Hepatocyte (in vitro differentiated cells): ENCODE measurements at places on chromosomes 2 and 18. TPM values are rescaled to one million over a fixed set of nuclear protein-coding genes. Genes with fewer than 3 reads are reported as not detected.

UBXN2A gene
- 15.9 and 16.9 TPM in 2 replicates for total RNA-seq

SELENOI gene
- 31.5 and 34.4 TPM in 2 replicates for total RNA-seq

ZSWIM2 gene
- total RNA-seq: 0.07 TPM in 1 of 2 replicates, not detected in the other

FRZB gene
- 72.9 and 118 TPM in 2 replicates for total RNA-seq

GREB1 gene
- total RNA-seq: 4.0 and 5.7 TPM in 2 replicates

GRCh38 chr2:4404363-4404762, 701.0 kb downstream of the DCDC2C start:
- no peak for DNase-seq
- no peak overlapping the region for H3K27ac ChIP-seq
- no peak overlapping the region for H3K4me3 ChIP-seq
- no peaks in the 10 kb centered on the region for H3K27me3 ChIP-seq
- H3K4me1 ChIP-seq: no peaks in the 10 kb centered on the region

DNA sequence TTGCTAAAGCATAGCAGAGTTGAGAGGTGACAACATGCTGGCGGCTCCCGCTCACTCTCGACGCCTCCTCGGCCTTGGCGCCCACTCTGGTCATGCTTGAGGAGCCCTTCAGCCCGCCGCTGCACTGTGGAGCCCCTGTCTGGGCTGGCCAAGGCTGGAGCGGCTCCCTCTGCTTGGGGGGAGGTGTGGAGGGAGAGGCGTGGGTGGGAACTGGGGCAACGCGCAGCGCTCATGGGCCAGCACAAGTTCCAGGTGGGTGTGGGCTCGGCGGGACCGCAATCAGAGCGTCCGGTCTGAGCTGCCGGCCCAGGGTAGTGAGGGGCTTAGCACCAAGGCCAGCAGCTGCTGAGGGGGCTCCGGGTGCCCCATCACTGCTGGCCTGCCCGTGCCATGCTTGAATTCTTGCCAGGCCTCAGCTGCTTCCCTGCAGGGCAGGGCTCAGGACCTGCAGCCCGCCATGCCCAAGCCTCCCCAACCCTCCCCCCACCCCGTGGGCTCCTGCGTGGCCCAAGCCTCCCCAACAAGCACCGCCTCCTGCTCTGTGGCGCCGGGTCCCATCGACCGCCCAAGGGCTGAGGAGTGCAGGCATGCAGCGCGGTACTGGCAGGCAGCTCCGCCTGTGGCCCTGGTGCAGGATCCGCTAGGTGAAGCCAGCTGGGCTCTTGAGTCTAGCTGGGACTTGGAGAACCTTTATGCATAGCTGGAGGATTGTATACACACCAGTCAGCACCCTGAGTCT, 2052.8 kb upstream of the CELF4 start:
- no peak overlapping the region for H3K27ac ChIP-seq
- no peak for DNase-seq
- H3K27me3 ChIP-seq: no peaks in the 10 kb centered on the region
- H3K4me1 ChIP-seq: no peaks in the 10 kb centered on the region
- no peak overlapping the region for H3K4me3 ChIP-seq

- no peak overlapping the region for H3K4me3 ChIP-seq
- no peak overlapping the region for H3K27ac ChIP-seq
- no peak for DNase-seq
- H3K36me3 ChIP-seq: no peaks in the 10 kb centered on the region
These were observed 465.0 kb upstream of the TRIB2 start for GRCh38 chr2:12251749-12252148.

DNA sequence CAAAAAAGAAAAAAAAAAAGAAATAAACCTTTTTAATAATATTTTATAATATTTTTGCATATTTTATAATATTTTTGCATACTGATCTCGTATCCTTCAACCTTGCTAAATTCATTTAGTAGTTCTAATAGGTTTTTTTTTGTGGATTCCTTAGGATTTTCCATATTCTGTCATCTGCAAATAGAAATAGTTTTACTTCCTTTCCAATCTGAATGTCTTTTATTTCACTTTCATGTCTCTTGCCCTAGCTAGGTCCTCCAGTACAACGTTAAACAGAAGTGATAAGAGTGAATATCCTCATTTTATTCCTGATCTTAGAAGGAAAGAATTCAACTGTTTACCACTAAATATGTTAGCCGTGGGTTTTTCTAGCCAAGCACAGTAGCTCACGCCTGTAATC, 13.7 kb downstream of the LMAN2L start:
- H3K27me3 ChIP-seq: no peaks in the 10 kb centered on the region
- H3K4me3 ChIP-seq: no peak overlapping the region
- no peaks in the 10 kb centered on the region for H3K36me3 ChIP-seq

DNA sequence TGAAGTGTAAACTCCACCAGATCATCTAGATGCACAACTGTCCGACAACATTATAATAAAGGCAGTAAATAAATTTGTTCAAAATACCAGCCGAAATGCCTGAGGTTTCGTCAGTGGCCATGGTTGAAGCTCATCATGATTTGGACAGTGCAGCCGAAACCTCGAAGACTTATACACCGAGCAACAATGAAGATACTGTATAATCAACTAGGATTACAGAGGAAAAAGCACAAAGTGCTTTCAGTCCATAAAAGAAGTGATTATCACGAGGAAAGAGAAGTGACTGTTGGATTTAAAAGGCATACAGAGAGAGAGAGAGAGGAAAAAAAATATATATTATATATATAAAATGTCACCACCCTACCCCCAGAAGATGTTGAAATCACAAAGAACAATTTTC, 52.0 kb upstream of the GALNT3 start:
- no peak for DNase-seq
- H3K4me1 ChIP-seq: no peaks in the 10 kb centered on the region
- H3K36me3 ChIP-seq: no peaks in the 10 kb centered on the region
- H3K4me3 ChIP-seq: no peak overlapping the region
- no peak overlapping the region for H3K27ac ChIP-seq

GRCh38 chr2:241859436-241860183, 916 bp upstream of the PDCD1 start:
- peaks cover 7% of the 10 kb centered on the region for H3K4me1 ChIP-seq
- H3K36me3 ChIP-seq: no peaks in the 10 kb centered on the region
- no peaks in the 10 kb centered on the region for H3K27me3 ChIP-seq

DNA sequence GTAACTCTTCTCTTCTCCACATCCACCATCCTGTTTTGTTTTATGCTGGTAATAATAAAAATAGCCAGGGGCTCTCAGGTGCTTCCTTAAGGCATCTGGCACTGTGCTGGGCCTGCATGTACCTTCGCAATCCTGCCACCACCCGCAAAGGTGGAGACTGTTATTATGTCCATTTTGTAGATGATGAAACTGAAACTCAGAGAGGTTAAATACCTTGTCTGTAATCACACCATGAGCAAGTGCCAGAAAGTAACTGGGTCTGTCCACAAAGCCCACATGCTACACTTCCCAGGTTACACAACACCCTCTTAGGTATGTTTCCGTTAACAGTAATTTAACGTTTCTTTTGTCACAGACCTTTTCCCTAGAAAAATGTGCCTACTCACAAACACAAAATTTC, 27.0 kb downstream of the NRP2 start:
- H3K36me3 ChIP-seq: no peaks in the 10 kb centered on the region
- peaks cover 14% of the 10 kb centered on the region for H3K4me1 ChIP-seq

- H3K27me3 ChIP-seq: no peaks in the 10 kb centered on the region
- H3K4me1 ChIP-seq: peaks cover 5% of the 10 kb centered on the region
- H3K4me3 ChIP-seq: no peak overlapping the region
These were observed 210.5 kb downstream of the BCL2 start for GRCh38 chr18:63109022-63109421.

GRCh38 chr18:31274931-31275330, 43.0 kb upstream of the DSG1 start:
- peaks cover 18% of the 10 kb centered on the region for H3K4me1 ChIP-seq
- no peak overlapping the region for H3K4me3 ChIP-seq
- DNase-seq: no peak
- no peak overlapping the region for H3K27ac ChIP-seq
- H3K27me3 ChIP-seq: no peaks in the 10 kb centered on the region
- H3K36me3 ChIP-seq: no peaks in the 10 kb centered on the region

- no peaks in the 10 kb centered on the region for H3K4me1 ChIP-seq
- H3K27ac ChIP-seq: no peak overlapping the region
- DNase-seq: no peak
- no peak overlapping the region for H3K4me3 ChIP-seq
- no peaks in the 10 kb centered on the region for H3K27me3 ChIP-seq
These were observed 135.6 kb upstream of the KYNU start for GRCh38 chr2:142741764-142742269.

DNA sequence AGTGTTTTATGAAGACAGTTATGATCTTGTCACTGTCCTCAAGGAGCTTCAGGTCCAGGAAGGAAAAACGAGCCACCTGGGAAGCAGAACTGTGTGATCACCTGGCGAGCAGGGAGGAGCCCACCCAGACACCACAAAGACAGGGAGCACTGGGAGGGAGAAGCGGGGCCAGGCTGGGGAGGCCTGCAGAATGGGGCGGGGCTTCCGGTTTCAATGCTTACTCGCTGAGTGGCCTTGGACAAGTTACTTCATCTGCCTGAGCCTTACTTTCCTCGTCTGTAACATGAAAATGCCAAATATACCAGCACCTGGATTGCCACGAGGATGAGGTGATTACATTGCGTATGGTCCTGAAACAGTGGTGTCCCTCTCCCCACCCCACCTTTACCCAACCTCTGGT, 227.5 kb downstream of the ANKRD30B start:
- no peak overlapping the region for H3K4me3 ChIP-seq
- no peaks in the 10 kb centered on the region for H3K4me1 ChIP-seq
- H3K27ac ChIP-seq: no peak overlapping the region
- H3K27me3 ChIP-seq: no peaks in the 10 kb centered on the region
- H3K36me3 ChIP-seq: no peaks in the 10 kb centered on the region

DNA sequence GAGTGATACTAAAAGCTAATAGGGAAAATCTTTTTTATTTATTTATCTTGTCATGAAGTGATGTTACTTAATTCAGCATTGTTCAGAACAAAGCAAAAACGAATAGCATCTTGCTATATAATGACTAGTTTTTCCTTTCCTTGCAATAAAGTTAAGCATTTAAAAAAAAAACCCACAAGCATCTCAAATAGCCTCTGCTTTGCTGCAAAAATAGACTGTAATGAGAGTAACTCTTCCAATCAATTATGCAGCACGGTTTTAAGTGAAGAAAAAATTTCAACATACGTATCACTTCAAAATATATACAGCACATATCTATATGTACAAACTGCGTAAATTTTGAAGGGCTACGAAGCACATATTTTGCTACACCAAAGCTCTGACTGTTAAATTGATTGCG, 153.3 kb upstream of the VRK2 start:
- no peaks in the 10 kb centered on the region for H3K36me3 ChIP-seq
- DNase-seq: no peak
- peaks cover 19% of the 10 kb centered on the region for H3K4me1 ChIP-seq
- no peak overlapping the region for H3K4me3 ChIP-seq
- H3K27ac ChIP-seq: peak overlapping the region; percentile 17
- H3K27me3 ChIP-seq: no peaks in the 10 kb centered on the region

DNA sequence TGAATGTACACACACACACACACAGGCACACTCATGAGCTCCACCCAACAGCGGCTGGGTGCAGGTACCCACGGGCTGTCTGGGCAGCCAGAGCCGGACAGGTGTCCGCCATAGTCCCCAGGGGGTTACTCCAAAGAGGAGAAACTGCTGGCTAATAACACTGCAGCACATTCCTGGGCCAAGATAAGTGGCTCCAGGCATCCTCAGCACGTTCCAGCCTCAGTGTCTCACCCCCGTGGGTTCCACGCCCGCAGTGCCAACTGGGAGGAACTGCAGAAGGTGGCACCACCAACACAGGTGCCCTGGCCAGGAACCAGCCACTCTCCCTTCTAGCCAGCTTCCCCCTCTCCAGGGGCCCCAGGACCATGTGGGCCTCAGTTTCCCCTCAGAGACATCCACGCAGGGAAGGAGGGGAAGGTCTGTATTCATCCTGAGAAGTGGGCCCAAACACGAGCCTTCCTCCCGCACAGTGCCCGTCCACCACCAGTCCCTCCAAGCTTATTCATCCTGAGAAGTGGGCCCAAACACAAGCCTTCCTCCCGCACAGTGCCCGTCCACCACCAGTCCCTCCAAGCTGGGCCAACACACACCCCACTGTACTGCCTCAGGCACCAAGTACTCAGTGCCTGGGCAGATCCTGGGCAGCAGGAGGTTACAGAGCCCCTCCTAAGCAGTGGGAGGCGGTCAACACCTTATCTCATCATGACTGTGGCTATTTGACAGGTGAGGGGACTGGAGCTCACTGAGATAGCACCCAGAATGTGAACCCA, 47.6 kb downstream of the TNS1 start:
- H3K4me3 ChIP-seq: no peak overlapping the region
- DNase-seq: no peak
- H3K4me1 ChIP-seq: peaks cover 30% of the 10 kb centered on the region
- H3K27me3 ChIP-seq: no peaks in the 10 kb centered on the region
- H3K27ac ChIP-seq: no peak overlapping the region

DNA sequence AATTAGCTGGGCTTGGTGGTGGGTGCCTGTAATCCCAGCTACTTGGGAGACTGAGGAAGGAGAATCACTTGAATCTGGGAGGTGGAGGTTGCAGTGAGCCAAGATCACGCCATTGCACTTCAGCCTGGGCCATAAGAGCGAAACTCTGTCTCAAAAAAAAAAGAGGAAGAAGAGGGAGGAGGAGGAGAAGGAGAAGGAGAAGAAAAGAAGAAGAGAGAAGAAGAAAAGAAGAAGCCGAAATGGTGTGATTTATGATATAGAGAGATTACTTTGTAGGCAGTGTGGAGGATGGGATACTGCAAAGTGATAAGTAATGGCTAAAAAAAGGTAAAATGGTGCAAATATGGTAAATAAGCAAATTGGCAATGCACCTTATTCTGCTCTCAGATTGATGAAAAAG, 25.1 kb downstream of the THNSL2 start:
- no peak overlapping the region for H3K27ac ChIP-seq
- no peak for DNase-seq
- H3K4me3 ChIP-seq: no peak overlapping the region
- no peaks in the 10 kb centered on the region for H3K4me1 ChIP-seq

DNA sequence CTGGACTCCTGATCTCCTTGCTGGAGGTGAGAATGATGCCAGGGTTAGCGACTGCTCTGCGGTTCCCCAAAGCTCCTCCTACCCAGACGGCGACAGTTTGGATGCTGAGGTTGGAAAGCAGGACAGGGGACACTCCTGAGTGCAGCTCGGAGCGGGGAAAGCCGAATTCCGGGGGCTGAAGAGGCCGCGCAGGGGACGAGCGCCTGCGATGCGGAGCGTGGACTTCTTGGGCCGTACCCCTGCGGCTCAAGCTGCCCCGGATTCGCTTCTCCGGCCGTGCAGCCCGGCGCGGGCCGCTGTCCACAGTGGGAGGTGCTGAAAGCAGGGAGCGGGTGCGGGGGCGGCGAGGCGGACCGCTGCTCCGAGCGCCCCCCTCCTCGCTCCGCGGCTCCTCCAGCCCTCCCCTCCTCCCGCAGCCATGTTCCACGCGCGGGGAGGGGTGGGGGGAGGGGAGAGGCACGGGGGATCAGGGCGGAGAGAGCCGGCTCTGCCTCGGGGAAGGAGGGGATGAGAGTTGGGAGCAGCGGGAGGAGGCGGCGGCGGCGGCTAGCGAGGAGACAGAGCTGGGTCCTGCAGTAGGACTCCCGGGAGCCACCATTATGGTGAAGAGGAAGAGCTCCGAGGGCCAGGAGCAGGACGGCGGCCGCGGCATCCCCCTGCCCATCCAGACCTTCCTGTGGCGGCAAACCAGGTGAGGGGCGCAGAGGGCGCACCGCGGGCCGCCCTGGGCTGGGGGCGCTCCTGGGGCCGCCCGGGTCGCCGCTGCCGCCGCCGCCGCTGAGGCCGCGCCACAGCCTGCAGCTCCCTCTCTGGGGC, at the start of gene UNC80:
Gene UNC80 (plus strand): TSS at position 359 of the 816 bp plus-strand sequence. CDS start 241 bp downstream, at position 600.
- peaks cover 18% of the 10 kb centered on the region for H3K27me3 ChIP-seq
- no peak within 1 kb of the TSS for H3K27ac ChIP-seq
- no peaks in the 10 kb centered on the region for H3K36me3 ChIP-seq
